Omental fat pad (tissue), 4 donors: ENCODE measurements at places on chromosomes 3 and 15. TPM values are rescaled to one million over a fixed set of nuclear protein-coding genes. Genes with fewer than 3 reads are reported as not detected.

DNA sequence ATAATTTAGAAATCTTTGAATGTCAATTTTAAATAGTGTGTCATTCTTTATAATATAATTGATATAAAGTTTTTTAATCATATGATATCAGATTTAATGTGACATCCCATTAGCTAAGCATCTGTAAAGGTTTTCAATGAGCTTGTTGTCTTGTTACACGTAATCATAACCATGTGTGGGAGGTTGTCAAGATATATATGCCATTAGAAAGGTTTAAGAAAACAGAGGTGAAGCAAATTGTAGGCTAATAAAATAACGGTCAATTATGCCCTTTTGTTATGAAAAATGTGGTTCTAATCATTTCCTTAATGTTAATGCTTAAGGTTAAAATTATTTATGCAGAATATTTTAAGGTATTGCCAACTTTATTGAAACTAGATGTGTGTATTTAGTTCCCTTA is 56.3 kb downstream of the RSRC1 start:
- no peak for DNase-seq

DNA sequence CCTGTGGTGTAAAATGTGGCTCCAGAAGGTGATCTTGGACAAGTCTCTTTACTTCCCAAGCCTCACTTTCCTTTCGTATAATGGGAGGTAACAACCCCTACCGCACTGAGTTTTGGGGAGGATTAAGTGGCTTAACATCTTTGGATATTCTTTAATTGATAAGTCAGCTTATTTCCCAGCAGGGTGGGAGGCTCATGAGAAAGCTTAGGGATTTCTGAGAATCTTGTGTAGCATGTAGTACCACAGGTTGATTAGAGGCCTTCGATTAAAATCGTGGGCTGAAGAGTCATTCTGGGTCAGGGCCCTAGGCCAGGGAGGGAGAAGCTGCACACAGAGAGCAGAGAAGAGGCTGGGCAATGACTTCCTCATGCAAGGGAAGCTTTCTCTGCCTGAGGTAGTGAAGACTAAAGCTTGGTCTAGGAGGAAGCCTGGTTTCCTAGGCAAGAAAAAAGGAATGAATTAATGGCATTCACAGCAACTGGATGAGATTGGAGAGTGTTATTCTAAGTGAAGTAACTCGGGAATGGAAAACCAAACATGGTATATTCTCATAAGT is 1.5 kb upstream of the NMNAT3 start:
- no peak for DNase-seq

DNA sequence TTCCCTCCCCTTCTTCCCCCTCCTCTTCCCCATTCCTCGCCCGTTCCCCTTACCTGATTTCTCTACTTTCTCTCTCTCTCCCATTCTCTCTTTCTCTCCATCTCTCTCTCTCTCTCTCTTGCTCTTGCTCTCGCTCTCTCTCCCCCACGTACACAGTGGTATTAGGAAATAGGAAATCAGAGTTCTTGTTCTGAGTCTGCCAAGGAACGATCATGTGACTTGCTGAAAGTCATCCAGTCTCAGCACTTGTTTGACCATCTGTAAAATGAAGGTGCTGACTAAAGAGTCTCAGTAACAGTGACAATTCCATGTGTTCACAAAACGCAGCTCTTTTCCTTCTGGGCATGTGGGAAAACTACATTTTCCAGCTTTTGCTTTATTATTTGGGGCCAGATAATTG is 445.0 kb upstream of the TGFBR2 start:
- no peak for DNase-seq

- no peak for DNase-seq
Measured at GRCh38 chr3:139797724-139798343, 120.1 kb upstream of the NMNAT3 start.

DNA sequence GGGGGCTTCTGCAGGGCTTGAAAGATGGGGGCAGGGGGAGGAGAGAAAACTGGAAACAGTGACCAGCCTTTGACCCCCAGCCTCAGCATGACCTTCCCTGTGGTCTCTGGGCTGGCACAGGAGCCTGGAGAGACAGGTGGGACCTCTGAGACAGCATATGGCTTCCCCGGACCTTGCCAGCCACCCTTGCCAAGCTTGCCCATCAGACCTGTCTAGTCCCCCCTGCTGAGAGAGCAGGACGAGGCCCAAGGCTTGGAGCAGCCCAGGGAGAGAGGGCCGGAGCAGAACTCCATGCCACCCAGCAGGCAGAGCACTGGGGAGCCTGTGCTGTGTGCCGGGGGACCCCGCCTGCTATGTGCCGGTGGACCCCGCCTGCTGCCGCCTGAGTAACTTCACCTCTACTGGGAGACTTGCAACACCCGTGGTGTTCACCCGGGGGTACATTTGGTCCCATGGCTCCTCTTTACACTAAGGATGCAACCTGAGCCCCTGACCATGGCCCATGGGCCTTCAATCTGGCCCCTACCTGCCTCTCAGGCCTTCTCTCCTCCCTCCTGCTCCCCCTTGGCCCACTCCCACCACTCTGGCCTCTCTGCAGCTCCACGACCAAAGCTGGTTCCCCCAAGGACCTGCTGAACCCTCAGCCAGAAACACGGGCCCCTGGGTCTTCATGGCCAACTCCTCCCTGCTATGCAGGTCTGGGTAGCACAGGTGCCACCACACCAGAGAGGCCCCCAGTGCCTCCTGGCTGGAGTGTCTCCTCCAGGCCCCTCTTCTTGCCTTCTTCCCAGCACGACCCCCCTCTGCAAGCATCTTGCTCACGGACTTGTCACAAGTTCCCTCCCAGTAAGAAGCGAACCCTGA is 21.1 kb upstream of the SLC41A3 start:
- no peak for DNase-seq

DNA sequence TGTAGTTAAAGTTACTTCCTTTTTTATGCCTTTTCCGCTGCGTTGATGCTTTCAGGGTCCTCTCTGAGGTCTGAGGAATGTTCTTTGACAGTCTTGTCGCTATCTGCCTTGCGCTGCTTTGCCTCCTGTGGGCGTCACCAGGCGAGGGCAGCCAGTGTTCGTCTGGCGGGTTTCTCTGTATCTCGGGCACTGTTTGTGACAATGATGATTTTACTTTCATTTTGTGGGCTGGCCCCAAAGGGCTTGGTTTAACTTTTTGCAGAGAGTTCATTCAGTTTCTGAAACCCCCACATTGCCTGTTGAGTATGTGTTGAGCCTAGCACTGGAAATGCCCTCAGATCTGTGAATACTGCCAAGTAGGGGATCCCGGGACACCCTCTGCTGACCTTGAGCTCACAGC is 24.6 kb upstream of the SACM1L start:
- no peak for DNase-seq

IGDCC3 gene
- total RNA-seq = not detected

GLDN gene
- total RNA-seq = 51.7 TPM
